Activated T-helper 1 cell treated with anti-CD3 and anti-CD28 coated beads, Interleukin-2, amount 50 U/mL, for 16 hours (primary cell): ENCODE measurements at places on chromosomes 3 and 15.

DNA sequence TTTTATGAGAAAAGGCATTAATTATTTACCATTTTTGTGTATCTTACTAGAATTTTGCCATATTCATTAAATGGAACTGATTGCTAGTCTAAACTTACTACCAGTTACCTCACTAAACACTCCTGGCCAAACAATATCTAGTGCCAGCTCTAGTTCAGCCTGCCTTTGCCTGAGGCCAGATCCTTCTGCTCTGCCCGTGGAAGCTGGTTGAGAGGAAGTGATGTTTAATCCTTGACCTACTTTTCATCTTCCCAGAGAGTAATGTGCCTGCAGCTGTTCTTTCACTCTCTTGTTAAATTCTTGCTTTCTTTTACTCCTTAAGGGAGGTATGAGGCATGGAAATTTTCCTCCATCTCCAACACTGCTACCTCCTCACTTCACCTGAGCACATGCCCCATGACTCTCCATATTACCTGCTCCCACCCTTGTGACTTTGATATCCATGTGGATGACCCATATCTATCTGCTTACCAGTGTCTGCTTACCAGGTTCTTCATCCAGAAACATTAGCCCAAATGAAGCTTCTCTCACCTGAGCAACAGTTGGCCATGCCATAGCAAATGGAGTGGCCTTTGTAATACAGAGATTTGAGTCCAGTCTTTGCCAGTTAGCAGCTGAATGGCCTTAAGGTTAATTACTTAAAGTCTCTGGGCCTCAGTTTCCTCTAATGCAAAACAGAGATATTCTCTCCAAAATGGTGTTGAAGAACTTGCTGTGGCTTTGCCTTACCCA is 53.4 kb downstream of the UBE2E1 start:
- DNase-seq, result no peak

GRCh38 chr3:45635475-45636256 is 41.1 kb downstream of the LIMD1 start:
- DNase-seq, result no peak

DNA sequence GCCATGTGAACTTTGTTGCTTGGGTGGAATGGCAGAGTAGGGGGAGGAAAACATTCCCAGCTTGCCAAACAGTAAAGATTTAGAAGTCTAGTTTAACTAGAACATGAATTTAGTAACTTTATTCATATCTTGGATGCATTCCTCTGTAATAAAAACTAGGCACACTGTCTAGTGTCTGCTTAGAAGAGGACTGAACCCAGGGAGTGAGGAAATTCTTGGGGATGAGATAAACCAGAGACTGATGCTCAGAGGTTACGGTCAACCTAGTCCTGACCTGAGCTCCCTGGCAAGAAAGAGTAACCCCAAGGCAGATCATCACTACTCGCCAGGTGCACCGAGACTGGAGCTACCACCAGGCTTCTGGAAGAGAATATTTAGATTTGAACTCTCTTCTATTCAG is 58.2 kb downstream of the SNRK start:
- DNase-seq, result no peak

GRCh38 chr15:36878684-36879262 is 221.6 kb downstream of the MEIS2 start:
- DNase-seq, result no peak

GRCh38 chr3:50600841-50601591 is 10.6 kb downstream of the CISH start:
- peak; percentile 43 for DNase-seq

DNA sequence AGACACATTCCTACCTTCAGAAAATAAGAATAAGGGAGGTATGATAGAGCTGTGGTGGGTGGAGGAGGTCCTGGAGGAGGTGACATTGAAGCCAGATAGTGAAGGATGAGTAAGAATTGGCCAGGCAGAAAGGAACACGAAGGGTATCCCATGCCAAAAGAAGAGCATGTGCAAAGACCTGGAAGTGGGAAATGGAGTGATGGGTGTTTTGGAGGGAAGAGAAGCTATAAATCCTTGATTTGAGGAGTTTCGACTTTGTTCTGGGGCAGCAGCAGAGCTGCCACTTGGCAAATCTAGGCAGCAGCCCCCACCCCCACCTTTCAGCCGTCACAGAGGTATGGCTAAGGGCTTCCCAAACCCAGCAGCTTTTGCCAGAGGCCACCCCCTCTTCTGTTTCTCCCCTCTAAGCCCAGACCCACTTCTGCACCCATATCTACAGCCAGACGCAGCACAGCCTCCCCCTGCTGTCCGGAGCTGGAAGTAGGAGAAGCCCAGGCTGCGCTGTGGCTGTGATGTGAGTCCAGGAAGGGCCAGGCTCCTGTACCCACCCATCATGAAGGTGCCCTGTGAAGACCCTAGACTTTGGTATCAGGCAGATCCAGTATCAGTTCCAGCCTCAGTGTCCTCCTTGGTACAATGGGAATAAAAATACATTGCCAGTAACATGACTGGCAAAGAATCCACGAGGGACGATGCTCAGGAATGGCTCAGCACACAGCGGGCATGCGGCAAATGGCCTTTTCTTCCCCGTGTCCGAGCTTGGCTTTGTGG is 188.7 kb upstream of the LINGO1 start:
- DNase-seq, result no peak

DNA sequence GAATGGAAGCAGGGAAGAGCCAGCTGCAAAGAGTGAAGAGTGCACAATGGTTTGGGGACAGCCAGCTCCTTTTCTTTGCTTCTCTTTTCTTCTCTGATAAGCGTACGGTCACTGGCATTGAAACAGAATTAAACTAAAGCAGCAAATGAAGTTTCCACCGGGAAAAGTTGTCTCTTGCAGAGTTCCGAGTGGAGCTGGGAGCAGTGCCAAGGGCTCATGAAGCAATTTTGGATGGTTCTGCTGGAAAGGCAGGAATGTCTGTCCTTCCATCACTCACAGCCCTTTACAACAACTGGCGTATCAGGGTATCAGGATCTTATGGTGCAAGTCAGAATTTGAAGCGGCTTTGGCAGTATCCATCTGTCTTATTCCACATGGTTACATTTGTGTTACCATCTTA is 1042.9 kb downstream of the NTRK3 start:
- DNase-seq, result no peak

GRCh38 chr3:10170915-10171478 is 6.3 kb downstream of the IRAK2 start:
- DNase-seq, result no peak

GRCh38 chr3:171099911-171100310 is 73.4 kb upstream of the SLC2A2 start:
- DNase-seq, result no peak

GRCh38 chr3:186930641-186931531 is 560 bp downstream of the ST6GAL1 start:
- DNase-seq, result peak; percentile 58
